ENCODE measurements at places on chromosomes 4 and X. TPM values are rescaled to one million over a fixed set of nuclear protein-coding genes. Genes with fewer than 3 reads are reported as not detected.

DNA sequence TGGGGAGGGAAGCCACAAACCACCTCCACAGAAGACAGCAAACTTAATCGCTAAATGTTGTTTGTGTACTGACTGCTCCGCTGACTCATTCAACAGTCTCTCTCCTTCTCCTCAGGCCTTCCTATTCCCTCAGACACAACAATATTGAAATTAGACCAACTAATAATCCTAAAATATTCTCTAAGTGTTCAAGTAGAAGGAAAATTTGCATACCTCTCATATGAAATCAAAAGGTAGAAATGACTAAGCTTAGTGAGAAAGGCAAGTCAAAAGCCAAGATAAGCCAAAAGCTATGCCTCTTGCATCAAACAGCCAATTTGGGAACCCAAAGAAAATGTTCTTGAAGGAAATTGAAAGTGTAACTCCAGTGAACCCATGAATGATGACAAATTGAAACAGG is 75.7 kb upstream of the ARHGAP24 start:
- no peaks in the 10 kb centered on the region for H3K36me3 ChIP-seq
- no peak overlapping the region for H3K27ac ChIP-seq
- no peaks in the 10 kb centered on the region for H3K4me1 ChIP-seq
- no peak for DNase-seq
- H3K4me3 ChIP-seq, result no peak overlapping the region

- H3K27me3 ChIP-seq, result no peaks in the 10 kb centered on the region
- no peaks in the 10 kb centered on the region for H3K36me3 ChIP-seq
- no peak for DNase-seq
- no peak overlapping the region for H3K4me3 ChIP-seq
These were observed 51.5 kb downstream of the SPATA18 start for GRCh38 chr4:52102587-52102986.

GRCh38 chrX:42720209-42720608 is 57.8 kb downstream of the PPP1R2C start:
- no peaks in the 10 kb centered on the region for H3K27me3 ChIP-seq
- H3K36me3 ChIP-seq, result no peaks in the 10 kb centered on the region
- H3K4me3 ChIP-seq, result no peak overlapping the region
- peaks cover 3% of the 10 kb centered on the region for H3K4me1 ChIP-seq
- DNase-seq, result no peak

GRCh38 chr4:968221-968620 is 5.1 kb downstream of the DGKQ start:
- no peak overlapping the region for H3K4me3 ChIP-seq
- no peaks in the 10 kb centered on the region for H3K27me3 ChIP-seq
- no peak overlapping the region for H3K27ac ChIP-seq
- no peaks in the 10 kb centered on the region for H3K4me1 ChIP-seq

DNA sequence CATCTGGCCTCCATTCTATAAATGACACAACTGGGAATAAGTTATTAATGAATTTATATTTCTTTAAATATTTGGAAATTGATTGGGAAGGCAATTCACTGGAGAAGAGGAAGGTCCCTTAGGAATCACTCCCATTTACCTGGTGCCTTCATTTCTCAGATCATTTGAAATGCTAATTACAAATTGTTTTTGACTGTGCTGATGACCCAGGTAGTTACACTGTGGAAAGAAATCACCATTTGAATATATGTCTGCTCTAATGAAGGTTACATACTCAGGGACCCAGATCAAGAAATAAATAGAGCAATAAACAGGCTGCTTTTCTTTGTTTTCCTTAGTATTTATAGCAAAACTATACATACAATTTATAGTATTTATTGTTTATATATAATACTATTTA is 1759.1 kb downstream of the ARAP2 start:
- no peak overlapping the region for H3K27ac ChIP-seq
- DNase-seq, result no peak
- no peaks in the 10 kb centered on the region for H3K27me3 ChIP-seq
- no peaks in the 10 kb centered on the region for H3K36me3 ChIP-seq
- no peaks in the 10 kb centered on the region for H3K4me1 ChIP-seq
- no peak overlapping the region for H3K4me3 ChIP-seq

DNA sequence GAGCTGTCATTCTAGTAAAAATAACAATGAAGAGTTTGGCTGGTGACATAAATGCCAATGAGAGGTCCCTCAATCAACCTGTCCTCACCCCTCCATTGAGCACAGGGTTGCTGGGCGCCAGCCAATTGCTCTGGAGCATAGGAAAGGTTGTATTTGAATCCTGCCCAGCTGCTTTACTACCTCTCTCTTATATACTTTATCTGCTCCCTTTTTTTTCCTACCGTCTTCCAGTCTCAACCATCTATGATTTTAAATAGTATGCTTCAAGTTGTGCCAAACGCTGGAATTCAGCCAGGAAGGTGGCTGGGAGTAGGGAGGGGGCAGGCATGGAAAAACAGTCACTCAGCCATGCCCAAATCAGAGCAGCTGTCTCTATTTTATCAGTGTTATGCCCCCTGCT is 153.8 kb downstream of the NR3C2 start:
- no peak for DNase-seq
- no peaks in the 10 kb centered on the region for H3K27me3 ChIP-seq
- H3K27ac ChIP-seq, result no peak overlapping the region
- peaks cover 2% of the 10 kb centered on the region for H3K4me1 ChIP-seq
- no peaks in the 10 kb centered on the region for H3K36me3 ChIP-seq

DNA sequence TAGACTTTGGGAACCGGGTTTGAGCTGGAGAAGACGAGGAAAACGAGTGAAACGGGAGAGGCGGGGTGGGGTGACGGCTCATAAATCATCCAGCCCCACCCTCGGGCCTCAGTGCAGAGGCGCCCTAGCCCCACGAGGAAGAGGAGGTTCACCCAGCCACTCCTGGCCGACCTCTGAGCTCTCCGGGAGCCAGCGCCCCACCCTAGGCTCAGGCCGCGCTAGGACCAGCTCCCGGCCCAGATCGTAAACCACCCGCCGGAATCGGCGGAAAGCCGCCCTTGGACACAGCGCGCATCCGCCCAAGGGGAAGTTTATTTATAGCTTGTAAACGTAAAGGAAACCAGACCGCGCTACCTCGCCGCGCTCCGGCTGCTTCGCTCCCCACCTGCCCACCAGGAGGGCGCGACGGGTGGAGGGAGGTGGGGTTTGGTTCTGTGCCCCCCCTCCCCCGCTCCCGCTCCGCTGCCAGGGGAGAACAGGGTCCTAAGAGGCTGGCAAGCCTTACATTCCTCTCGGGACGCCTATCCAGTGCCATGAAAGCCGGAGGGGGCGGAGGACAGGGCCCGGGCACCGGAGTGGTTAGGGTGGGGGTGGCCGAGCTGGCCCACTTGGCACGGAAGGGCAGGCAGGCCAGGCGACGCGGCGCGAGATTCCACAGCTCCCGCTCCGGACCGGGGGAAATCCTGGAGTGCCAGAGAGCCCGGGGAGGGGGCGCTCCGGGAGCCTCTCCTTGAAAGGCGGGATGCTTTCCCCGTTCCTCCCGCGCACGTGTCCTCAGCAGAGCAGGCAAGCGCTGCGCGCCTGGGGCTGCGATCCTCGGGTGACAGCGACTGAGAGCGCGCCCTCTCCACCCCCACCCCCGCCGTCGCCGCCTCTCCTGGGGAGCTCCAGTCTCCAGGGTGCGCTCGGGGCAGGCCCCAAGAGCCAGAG is 84.2 kb downstream of the BCOR start:
- H3K27ac ChIP-seq, result peak overlapping the region; percentile 83
- H3K4me3 ChIP-seq, result peak overlapping the region; percentile 38
- H3K27me3 ChIP-seq, result no peaks in the 10 kb centered on the region
- DNase-seq, result peak; percentile 80
- H3K36me3 ChIP-seq, result no peaks in the 10 kb centered on the region

GRCh38 chr4:123995936-123996335 is 599.3 kb downstream of the SPRY1 start:
- no peak for DNase-seq
- H3K4me1 ChIP-seq, result no peaks in the 10 kb centered on the region
- no peaks in the 10 kb centered on the region for H3K36me3 ChIP-seq
- no peaks in the 10 kb centered on the region for H3K27me3 ChIP-seq

DNA sequence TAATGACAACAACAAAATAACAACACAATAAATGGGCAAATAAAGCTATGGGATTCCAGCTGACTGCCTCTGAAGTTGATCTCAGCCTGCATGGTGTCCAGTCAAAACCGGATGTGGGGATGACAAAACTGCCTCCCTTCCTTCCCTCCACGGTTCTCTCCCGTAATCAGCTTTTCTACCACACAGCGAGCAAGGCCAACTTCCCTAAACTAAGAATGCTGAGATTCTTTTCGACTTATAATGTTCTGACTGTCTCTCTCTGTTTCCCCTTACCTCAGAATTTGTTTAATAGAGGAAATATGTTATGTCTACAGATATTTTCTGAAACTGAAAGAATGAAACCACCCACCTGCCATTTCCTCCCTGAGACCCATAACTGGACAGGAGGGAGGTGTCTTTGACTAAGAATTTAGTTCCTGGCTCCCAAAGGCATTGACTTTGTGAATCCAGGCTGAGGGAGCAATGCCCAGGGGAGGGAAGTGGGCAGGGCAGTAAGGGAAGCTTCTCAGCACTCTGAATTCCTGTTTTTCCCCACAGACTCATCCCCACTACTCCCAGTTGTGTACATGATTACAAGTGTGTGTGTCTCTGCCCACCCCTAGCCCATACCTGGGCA is 1.0 kb upstream of the TLR1 start:
- peak overlapping the region; percentile 17 for H3K27ac ChIP-seq
- H3K4me3 ChIP-seq, result peak overlapping the region; percentile 72
- no peaks in the 10 kb centered on the region for H3K27me3 ChIP-seq
- no peak for DNase-seq

DNA sequence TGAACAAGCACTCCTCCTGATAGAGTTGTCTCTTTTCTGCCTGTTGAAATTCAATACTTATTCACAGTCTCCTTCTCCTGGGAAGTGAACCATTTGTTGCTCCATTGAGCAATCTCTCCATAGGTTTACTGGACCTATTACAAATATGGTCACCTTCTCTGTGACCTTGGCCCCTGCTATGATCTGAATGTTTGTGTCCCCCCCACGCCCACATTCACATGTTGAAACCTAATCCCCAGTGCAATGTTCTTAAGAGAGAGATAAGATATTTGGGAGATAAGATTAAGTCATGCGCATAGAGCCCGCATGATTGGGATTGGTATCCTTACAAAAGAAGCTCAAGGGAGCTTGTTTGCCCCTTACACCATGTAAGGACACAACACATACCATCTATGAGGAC is 54.1 kb upstream of the GABRE start:
- H3K4me1 ChIP-seq, result no peaks in the 10 kb centered on the region
- no peaks in the 10 kb centered on the region for H3K36me3 ChIP-seq
- H3K27me3 ChIP-seq, result no peaks in the 10 kb centered on the region
- no peak overlapping the region for H3K27ac ChIP-seq
- H3K4me3 ChIP-seq, result no peak overlapping the region

DNA sequence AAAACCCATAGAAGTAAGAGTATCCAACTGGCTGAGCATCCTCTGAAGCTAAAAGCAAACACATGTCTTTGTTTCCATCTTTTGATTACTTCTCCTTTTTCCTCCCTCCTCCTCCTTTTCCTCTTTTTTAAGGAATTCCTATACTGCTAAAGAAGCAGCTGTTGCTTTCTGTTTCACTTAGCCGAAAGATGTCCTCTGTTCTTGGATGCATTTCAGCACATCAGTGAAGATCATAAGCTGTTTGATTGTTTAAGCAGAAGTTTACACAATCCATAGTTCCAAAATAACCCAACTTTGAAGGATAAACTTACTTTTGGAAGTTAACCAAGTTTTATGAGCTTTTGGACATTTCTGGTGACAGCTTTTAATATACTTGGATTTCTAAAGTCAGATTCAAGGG is 55.1 kb upstream of the TNIP3 start:
- H3K27me3 ChIP-seq, result no peaks in the 10 kb centered on the region
- no peak overlapping the region for H3K4me3 ChIP-seq
- no peaks in the 10 kb centered on the region for H3K4me1 ChIP-seq
- no peak for DNase-seq
- H3K36me3 ChIP-seq, result no peaks in the 10 kb centered on the region
- no peak overlapping the region for H3K27ac ChIP-seq

ZNF330 gene
- 20.0 TPM for polyA plus RNA-seq

H2BW2 gene
- not detected for polyA plus RNA-seq

FHIP1A gene
- 0.88 TPM for polyA plus RNA-seq

SPON2 gene
- 5.4 TPM for polyA plus RNA-seq

F11 gene
- polyA plus RNA-seq, result 1.1 TPM

TRAM1L1 gene
- 1.3 TPM for polyA plus RNA-seq

ASB11 gene
- polyA plus RNA-seq, result not detected

RXFP1 gene
- polyA plus RNA-seq, result 2.6 TPM

KLHL5 gene
- 11.2 TPM for polyA plus RNA-seq

TBC1D9 gene
- 8.5 TPM for polyA plus RNA-seq

TMPRSS11F gene
- polyA plus RNA-seq, result not detected
